Endothelial cell (in vitro differentiated cells): ENCODE measurements at places on chromosomes 3 and 15.
A peak's percentile ranks its signal among the peaks of the same experiment; 100 is the strongest.

DNA sequence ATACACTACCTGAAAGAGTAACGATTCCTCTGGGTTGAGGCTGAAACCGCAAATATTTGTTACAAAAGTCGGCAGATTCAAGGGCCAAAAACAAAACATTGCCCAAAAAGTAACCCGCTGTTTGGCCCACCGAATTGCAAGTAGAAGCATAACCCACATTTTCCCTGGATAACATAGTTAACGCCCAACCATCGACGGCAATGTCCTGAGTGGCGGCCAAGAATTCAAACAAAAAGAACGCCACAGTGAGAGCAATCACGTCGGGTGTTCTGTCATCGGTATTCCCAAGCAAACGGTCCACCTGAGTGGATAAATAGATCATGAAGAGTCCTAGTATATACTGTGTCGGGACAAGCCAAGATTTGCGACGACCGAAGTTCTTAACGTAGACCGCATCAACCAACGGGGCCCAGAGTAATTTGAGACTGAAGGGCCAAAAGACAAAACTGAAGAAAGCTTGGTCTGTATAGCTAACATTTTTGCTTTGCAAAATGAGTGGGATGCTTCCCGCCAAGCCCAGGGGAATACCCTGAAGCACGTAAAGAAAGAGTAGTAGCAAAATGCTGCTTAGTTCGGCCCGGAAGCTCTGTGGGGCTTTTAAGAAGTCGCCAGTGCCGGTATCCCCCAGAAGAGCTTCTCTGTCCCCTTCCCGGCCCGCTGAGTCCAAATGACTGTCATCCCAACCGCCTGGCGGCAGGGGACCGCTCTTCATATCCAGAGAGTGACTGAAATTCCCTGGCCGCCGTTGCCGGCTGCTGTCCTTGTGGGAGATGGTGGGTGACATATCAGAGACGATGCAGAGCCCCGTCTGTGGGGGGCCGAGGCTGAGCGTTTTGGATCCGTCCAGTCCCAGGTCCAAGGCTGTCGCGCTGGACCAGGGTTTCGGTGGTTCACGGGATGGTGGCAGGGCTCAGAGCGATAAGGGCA lies 750 bp downstream of the SLC33A1 start:
- DNase-seq = peak; percentile 41

DNA sequence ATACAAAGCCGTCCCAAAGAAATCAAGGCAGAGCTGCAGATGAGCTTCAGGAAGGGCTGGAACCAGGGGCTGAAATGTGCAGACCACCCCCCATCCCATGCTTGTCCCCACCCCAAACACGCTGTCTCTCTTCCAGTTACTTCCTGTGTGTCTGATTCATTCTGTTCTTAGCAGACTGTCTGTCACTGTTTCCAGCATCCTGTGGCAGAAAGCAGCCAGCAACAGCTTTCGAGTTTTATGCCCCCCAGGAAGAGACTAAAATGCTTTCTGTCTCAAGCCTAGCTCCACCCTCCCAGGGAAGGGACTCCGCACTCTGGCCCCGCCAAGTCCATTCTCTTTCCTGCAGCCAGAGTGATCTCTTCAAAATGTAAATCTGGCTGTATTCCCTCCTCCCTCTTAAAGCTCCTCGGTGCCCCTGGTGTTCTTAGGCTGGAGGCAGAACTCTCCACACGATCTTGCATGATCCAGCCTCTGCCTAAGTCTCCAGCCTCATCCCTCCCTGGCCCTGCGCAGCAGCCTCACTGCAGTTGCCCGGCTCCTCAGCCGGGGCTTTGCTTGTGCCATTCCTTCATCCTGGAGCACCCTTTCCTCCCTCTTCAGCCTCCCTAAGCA lies 41.5 kb downstream of the HRH1 start:
- DNase-seq = no peak

GRCh38 chr3:128352326-128352725 lies 114.4 kb downstream of the DNAJB8 start:
- DNase-seq = no peak

DNA sequence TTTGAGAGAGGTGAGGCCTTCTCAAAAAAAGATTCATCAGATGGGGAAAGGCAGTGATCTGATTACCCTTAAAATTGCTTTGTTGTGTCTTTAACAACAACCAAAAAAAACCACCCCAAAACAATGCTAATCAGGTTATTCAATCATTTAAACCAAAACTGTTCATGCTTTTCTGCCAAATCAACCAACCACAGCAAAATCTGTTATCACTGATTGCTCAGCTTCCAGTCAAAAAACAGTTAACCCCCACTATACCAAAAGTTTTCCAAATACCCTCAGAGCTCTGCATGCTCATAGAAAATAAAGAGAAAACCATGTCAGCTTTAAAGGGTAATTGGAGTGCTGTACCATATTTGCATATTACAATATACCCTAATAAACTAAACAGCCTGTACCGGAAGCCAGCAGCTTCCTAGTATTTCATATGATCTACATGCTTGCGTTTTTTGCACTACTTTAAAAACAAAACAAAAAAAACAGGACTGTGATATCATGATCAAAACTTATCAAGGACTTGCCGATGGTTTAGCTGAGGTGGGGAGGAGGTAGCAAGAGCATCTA lies 22.8 kb downstream of the SATB1 start:
- DNase-seq = no peak

- DNase-seq = no peak
Measured at GRCh38 chr15:26084771-26085170, 221.6 kb upstream of the ATP10A start.

- peak; percentile 47 for DNase-seq
Measured at GRCh38 chr3:116445311-116445841, at the start of gene LSAMP. Gene LSAMP, minus strand, starts transcription at chr3:116445487.

- DNase-seq = no peak
Measured at GRCh38 chr15:70018646-70019600, 78.8 kb downstream of the TLE3 start.

GRCh38 chr3:43496740-43497375 lies 125.0 kb downstream of the ANO10 start:
- no peak for DNase-seq

- peak; percentile 67 for DNase-seq
Measured at GRCh38 chr3:56303487-56303886, 164.8 kb downstream of the ERC2 start.

DNA sequence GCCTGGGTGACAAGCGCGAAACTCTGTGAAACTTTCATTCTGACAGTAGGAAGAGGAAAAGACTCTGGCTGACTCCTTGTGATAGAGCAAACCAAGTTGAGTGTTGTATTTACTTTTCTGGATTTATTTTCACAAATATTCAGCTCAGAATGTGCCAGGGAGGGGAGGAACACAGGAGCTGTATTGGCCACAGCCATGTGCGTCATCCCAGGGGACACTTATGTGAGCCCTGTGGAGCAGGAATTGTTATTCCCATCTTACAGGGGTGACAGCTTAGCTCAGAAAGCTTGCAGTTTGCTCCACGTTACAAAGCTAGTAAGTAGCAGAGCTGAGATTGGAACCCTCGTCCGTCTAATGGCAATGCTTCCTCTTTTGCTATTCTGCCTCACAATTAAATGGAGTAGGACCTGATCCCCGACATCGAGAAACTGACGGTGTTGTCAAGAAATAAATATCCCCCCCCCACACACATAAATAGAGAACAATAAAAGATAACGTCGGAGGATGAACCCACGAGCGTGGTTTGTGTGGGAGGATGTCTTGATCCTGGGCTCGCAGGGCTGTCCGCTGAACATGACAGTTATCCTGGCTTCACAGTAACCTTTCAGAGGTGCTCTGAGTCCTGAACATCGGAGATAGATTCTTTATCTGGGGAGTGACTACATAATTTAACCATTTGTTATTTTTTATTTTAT lies 151.6 kb upstream of the CTDSPL start:
- DNase-seq = no peak

- DNase-seq = no peak
Measured at GRCh38 chr3:26652164-26652563, 29.6 kb downstream of the LRRC3B start.

- no peak for DNase-seq
Measured at GRCh38 chr15:89002281-89002761, 85.9 kb upstream of the ABHD2 start.

- DNase-seq = no peak
Measured at GRCh38 chr15:79463043-79463780, 31.1 kb downstream of the MINAR1 start.

GRCh38 chr15:72785432-72785831 lies 1.9 kb upstream of the ADPGK start:
- no peak for DNase-seq

GRCh38 chr3:32432045-32432710 lies 40.5 kb downstream of the CMTM7 start:
- no peak for DNase-seq

DNA sequence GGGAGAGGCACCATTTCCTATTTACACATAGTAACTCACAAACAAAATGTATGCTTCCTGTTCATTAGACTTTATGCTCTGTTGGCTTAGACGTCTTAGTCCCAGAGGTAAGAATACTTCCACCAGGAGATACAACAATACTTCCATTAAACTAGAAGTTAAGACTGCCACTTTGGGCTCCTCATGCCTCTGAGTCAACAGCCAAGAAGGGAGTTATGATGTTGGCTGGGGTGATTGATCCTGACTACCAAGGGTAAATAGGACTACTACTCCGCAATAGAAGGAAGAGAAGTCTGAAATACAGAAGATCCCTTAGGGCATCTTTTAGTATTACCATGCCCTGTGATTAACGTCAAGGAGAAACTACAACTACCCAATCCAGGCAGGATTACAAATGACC lies 43.5 kb upstream of the ABI3BP start:
- DNase-seq = no peak
